ENCODE measurements at places on chromosomes 1 and 21.

- no peak for DNase-seq
Measured at GRCh38 chr1:164765992-164766720, 207.2 kb downstream of the PBX1 start.

- DNase-seq, result no peak
Measured at GRCh38 chr1:43605766-43606165, 44.2 kb upstream of the KDM4A start.

- no peak for DNase-seq
Measured at GRCh38 chr1:47677241-47677940, 239.5 kb downstream of the FOXD2 start.

GRCh38 chr1:46160212-46160611, 14.7 kb upstream of the TSPAN1 start:
- DNase-seq, result no peak

DNA sequence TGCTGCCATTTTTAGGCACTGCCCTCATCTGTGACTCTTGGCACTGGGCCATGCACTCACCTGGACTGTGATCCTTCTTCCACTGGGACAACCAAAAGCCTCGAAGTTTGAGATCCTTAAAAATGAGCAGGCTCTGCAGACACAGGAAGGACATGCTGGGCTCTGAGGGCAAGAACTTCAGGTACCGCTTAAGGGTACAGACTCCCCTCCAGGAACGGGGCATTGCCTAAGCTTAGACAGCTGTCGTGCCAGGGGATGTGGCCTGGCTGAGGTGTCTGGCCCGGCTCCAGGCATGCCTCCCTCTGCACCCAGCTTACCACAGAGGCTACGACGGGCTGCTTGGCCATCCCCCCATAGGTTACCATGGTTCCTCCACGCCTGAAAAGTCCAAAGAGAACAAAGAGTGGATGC, 14.2 kb upstream of the SRSF4 start:
- no peak for DNase-seq

GRCh38 chr1:98017184-98017583, 96.3 kb upstream of the DPYD start:
- DNase-seq, result no peak

GRCh38 chr1:30373471-30374399, 349.6 kb downstream of the MATN1 start:
- no peak for DNase-seq

DNA sequence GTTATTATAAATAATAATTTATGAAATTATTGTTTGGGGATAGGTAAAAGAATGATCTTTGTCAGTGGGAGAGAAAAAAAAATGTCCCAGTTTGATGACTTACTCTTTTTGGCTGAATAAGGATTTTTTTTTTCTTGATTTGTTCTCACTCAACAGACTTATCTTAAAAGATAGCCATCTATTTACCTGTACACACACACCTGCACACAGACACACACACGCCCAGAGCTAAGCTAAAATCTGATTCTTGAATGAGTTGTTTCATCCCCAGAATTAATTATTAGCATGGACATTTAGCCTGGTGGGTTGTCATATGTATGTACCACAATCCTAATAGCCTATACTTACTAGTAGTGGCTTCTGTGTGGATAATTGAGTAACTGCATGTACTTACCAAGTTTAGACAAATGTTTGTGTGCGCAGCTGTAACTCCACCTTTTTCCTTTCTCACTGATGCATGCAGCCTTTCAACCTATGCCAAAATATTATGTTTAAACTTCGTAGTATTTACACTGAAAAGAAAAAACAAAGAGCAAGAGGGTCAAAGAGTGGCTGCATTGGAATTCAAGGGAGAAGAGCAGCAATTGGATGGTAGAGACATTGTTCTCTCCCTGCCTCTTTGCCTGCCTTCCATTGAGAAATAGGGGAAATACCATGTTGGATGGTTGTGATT, 174.3 kb downstream of the ADGRL2 start:
- no peak for DNase-seq

GRCh38 chr1:117371441-117372151, 4.3 kb downstream of the MAN1A2 start:
- DNase-seq, result no peak

GRCh38 chr1:44811234-44811633, 2.9 kb downstream of the BTBD19 start:
- DNase-seq, result no peak

DNA sequence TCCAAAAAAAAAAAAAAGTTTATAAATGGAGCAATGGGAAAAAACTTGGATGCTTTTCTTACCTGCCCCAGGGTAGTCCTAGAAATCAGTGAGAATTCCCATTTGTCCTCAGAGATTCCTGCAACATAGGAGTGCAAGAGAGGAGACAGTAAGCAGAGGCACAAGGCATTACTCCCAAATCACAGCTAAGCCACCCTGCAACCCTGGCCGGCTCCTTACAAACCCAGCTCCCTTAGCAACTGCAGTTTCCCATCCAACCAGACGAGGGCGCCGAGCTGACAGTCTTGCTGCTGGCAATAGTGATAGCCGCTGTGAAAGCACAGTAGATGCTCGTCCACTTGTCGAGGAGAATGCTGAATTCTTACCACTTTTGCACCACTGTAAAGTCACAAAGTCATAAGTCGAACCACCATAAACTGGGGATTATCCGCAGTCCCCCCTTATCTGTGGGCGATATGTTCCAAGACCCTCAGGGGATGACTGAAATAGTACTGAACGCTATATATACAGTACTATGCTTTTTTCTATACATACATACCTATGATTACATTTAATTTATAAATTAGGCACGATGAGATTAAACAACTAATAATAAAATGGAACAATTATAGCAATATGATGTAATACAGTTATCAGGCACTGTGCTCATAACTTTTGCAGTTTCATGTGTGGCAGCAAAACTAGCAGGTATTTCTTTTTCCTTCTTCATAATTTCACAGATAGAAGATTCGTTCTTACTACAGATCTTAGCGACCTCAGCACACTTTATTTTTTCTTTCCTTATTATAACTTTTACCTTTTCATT, 6.0 kb upstream of the PITHD1 start:
- peak; percentile 70 for DNase-seq

All from NCI-H1048 (cell line).